ENCODE measurements at places on chromosomes 6 and 20. TPM values are rescaled to one million over a fixed set of nuclear protein-coding genes. Genes with fewer than 3 reads are reported as not detected.

The STMN3 gene
- total RNA-seq: 5.6 TPM

The ETV7 gene
- total RNA-seq: 0.32 TPM

The ANGPT4 gene
- total RNA-seq: not detected

The ARFGEF3 gene
- total RNA-seq: under 0.01 TPM

The CDSN gene
- not detected for total RNA-seq

The WFDC10B gene
- total RNA-seq: not detected

The RBBP8NL gene
- total RNA-seq: not detected

The WFDC12 gene
- total RNA-seq: not detected

The CDH26 gene
- 0.86 TPM for total RNA-seq

The NFYA gene
- 7.7 TPM for total RNA-seq

The PTCRA gene
- not detected for total RNA-seq

The OGFRL1 gene
- 90.8 TPM for total RNA-seq

The GPR6 gene
- total RNA-seq: not detected

The HLA-DMB gene
- 1.7 TPM for total RNA-seq

- peak; percentile 85 for DNase-seq
Measured at GRCh38 chr20:3786665-3787323, at the start of gene CENPB. Gene CENPB (minus strand): TSS chr20:3786740. CDS start chr20:3786483, 257 bp downstream.

DNA sequence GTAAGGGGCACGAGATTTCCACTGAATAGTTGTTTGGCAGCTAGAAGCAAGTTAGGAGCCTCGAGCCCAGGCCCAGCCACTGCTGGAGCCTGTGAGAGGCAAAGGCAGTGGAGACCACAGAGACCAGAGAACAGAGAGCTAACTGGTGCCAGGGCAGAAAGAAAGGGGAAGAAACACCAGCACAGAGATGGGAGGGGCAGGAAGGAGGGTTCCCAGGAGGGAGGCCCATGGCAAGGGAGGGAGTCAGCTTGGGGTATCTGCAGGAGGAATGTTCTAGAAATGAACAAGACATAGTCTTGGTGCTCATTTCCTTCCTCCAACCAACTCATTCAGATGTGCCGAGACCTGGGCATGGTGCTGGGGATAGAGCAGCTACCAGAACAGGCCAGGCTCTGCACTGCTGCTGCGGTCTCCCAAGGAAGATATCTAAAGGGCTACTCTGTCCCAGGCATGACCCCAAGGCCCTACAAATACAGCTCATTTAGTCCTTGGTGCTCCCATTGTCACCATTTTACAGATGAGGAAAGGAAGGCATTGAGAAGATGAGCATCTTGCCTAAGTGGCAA lies 10.7 kb downstream of the ANGPT4 start:
- DNase-seq: no peak

GRCh38 chr20:11929947-11930346 lies 12.3 kb downstream of the BTBD3 start:
- no peak for DNase-seq

DNA sequence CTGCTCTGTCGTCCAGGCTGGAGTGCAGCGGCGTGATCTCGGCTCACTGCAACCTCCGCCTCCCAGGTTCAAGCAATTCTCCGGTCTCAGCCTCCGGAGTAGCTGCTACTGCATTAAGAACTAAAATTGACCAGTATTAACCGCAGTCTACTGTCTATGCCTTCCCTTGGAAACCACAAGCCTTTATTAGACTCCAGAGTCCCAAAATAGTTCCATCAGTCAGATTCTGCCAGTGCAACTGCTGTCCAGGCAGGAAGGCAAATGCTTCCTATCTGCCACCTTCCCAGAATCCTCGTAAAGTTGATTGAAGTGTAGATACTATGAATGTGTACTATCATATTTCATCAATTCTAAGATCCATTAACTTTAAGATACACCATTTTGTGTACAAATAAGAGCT lies 16.7 kb downstream of the KAT14 start:
- DNase-seq: no peak

GRCh38 chr6:88134575-88134974 lies 31.6 kb downstream of the CNR1 start:
- no peak for DNase-seq

DNA sequence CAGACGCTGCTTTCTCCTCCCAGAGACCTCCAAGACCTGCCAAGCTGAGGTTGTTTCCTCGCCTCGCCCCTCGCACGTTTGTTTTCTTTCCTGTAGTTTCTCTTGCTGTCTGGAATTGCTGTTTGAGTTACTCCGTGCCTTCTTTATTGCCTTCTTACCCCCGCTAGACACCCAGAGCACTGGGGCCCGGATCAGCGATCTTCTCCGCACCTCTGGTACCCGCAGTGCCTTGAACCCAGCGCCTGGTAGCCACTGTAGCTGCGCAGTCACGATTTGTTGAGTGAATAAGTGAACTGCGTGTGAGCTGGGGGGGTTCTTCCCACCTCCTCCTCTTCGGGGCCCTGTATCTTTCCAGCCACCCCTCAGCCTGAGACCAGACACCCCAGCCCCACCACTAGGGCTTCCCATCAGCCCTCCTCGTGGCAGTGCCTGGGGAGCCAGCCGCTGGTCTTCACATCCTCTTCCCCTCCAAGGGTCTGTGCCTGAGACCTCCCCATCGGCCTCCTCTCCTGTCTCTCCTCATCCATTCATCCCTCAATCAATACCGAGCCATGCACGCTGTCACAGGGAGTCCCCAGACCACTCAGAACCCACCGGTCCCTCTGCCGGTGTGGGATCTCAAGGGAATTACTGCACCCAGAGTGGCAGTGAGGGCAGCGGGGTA lies 849 bp upstream of the BMP7 start:
- no peak for DNase-seq

DNA sequence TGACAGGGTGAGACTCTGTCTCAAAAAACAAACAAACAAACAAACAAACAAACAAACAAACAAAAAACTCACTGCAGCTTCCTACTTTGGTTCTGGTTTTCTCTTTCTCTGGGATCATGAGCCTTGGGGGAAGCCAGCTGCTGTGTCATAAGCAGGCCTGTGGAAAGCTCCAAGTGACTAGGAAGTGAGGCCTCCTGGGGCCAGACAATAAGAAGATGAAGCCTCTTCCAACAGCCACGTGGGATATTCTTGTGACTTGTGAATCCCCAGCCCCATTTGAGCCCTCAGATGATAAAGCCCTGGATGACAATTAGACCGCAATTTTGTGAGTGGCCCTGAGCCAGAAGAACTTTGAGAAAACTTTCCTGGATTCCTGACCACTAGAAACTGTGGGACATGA lies 11.4 kb downstream of the HLA-A start:
- DNase-seq: no peak

GRCh38 chr6:81863123-81863522 lies 110.6 kb upstream of the TENT5A start:
- no peak for DNase-seq

DNA sequence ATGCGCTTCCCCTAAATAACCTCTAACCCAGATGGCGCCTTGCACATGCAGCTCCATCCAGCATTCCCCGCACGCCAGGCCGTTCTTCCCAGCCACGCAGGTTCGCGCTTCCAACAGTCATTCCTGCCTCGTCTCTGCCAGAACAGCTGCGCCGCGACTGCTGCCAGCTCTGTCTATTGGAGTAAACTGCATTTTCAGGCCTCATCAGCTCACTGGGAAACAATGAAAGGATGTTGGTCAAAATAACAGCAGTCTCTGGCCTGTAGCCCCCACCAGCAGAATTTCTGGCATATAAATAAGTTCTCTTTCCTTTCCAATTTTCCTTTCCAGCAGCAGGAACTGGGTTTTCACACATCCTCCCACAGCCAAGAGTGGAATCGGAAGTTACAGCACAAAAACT lies 14.6 kb downstream of the NRSN1 start:
- DNase-seq: no peak

- peak; percentile 59 for DNase-seq
Measured at GRCh38 chr6:34953061-34954025, 64.3 kb downstream of the ANKS1A start.

GRCh38 chr6:141105481-141105880 lies 1027.2 kb upstream of the GJE1 start:
- DNase-seq: peak; percentile 7

- no peak for DNase-seq
Measured at GRCh38 chr20:45056473-45057173, 44.3 kb downstream of the KCNS1 start.

DNA sequence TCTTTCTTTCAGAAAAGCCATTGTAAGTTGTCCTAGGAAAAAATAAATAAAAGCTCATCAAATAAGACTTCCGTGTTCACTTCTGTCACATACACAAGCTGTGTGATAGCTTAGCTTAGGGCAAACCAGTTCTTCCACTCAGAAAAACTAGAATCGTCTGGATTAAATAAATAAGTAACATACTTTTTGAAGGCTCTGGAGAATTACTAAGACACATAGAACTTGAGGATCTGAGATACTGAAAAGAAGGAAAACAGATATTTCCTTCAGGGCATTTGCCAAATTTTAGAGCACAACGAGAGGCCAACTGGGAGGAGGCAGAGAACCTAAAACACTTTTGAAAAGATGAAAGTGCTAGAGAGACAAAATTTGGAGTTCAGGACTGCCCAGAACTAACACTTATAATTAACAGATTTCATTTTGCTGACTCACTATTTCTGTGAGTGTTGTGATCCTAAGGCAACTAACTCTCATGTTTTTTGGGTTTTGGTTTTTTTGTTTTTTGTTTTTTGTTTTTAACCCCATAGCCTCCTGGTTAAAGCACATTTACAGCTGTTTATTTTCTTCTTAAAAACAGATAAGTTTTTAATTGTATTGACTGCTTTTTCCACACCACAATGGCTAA lies 38.7 kb upstream of the THEMIS start:
- peak; percentile 21 for DNase-seq

- no peak for DNase-seq
Measured at GRCh38 chr6:781350-781961, 88.5 kb upstream of the EXOC2 start.

- DNase-seq: no peak
Measured at GRCh38 chr6:42764911-42765648, 16.8 kb upstream of the BICRAL start.

GRCh38 chr6:85404564-85405174 lies 45.2 kb upstream of the NT5E start:
- DNase-seq: peak; percentile 82

- no peak for DNase-seq
Measured at GRCh38 chr6:150652848-150653613, 53.3 kb downstream of the PLEKHG1 start.

- no peak for DNase-seq
Measured at GRCh38 chr6:1810880-1811279, 201.2 kb downstream of the FOXC1 start.

GRCh38 chr6:53432318-53433161 lies 83.8 kb upstream of the ELOVL5 start:
- peak; percentile 88 for DNase-seq

- DNase-seq: no peak
Measured at GRCh38 chr6:33191383-33192104, 723 bp downstream of the COL11A2 start.

- peak; percentile 7 for DNase-seq
Measured at GRCh38 chr6:138287144-138287955, 69.1 kb upstream of the PBOV1 start.

DNA sequence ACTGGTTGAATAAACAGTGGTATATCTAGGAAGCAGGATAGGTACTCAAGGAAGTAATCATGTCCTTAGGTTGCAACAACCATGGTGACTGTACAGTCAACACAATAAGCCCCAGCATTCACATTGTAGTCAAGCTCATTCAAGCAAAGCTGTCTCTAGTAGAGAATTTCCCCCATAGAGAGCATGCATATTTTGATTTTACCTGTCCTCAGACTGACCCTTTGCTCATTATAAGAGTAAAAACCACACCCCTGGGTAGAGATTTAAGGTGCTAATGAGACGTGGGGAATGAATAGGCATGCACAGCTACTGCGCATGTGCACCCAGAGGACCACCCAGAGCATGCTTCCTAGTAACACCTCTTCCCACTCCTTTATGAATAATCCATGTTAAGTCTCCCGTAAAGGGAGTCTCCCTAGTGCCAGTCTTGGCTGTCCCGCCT lies 6.1 kb upstream of the RNF8 start:
- no peak for DNase-seq

DNA sequence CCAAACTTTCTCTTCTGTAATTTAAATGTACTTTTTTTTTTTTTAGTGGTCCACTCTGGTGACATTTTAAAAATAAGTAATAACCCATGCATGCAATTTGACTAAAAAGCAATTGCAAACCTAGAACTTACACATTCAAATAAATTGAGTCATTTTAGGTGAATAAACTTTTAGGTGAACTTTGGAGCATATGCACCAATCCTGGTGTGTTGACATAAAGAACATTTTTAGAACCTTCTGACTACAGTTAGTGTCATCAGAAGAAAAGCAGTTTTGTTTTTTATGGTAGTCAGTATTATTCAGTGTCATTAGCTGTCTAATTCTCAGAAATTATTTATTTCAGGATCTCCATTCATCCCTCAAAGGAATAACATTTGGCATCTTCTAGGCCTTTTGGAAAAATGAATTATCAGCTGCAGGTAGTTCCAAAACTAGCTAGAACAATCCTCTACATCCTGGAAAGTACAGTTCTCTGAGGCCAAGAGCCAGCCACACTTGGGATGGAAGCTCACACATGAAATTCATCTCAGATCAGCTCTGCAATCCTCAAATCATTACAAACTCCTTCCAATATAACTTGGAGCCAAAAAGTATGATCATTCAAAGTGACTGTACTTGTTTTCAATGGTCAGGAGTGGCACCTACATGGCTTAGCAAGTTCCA lies 38.5 kb upstream of the SIM1 start:
- no peak for DNase-seq

- peak; percentile 67 for DNase-seq
Measured at GRCh38 chr6:36599791-36600209, 5.6 kb downstream of the SRSF3 start.

GRCh38 chr6:167501831-167502385 lies 177.0 kb downstream of the TTLL2 start:
- DNase-seq: no peak

GRCh38 chr20:50578778-50579165 lies 68.6 kb downstream of the PTPN1 start:
- DNase-seq: no peak

GRCh38 chr6:24321538-24322162 lies 36.2 kb downstream of the DCDC2 start:
- DNase-seq: peak; percentile 42

- DNase-seq: no peak
Measured at GRCh38 chr6:110874880-110875547, 429 bp downstream of the AMD1 start.
